ENCODE measurements at places on chromosomes 6 and 20.

DNA sequence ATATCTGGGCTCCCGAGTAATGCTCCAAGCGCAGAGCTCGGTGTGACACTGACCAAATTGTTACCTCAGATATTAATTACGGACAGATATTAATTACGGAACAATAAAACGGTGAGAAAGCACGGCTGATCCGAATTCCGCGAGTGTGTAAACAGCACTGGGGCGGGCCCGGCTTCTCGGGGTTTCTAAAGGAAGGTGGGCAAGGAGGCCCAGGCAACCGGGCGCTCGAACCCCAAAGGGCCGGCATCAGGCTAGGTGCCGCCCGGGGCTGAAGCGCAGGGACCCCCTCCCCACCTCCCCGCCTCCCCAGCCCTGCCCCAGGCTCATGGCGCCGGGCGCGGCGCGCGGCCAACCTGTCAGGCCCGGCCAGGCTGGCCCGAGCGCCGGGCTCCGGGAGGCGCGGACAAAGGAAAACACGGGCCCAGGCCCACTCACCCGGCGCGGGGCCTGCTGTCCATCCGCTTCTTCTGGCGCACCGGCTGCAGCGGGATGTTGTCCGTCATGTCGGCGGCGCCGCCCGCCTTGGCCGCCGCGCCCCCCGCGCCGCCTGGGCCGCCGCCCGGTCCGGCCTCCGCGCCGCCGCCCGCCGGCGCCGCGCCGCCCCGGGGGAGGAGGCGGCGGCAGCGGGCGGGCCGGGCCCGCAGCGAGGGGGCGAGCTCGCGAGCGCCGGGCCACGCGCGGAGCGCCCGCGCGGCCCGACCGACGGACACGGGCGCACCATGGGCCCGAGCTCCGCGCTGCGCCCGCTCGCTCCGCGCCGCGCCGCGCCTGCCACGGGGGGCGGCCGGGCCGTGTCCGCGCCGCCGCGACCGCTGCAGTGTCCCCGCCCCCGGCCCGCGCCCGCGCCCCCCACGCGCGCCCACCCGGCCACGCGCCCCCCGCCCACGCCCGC, at the start of gene ATP9A:
TSS of gene ATP9A (minus strand) at position 524 of the 892 bp plus-strand sequence. CDS start at position 503, 21 bp downstream.
- DNase-seq, result no peak

DNA sequence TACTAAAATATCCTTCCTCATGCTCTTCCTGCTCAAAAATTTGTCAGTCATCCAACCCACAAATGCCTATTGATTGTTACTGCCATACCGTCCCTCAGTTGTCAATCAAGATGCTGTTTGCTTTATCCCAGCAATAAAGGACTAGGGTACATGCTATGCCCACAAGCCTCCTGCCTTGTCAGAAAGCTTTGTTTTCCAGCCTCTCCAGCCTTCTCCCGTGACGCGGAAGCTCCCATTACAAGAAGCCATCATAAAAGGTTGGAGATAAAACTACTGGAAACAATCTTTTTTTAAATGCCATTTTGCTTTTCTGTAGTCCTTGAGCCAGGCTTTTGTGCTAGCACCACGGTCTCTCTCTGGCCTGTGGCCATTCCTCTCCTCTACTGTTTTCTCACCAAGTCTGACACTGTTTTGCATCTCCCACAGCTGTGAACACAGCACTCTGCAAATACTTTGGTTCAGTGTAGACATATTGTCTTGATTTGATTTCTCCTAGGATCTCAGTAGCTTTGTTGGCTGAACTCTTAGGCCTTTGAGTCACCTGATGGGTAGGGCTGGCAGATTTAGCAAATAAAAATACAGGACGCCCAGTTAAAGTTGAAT, 495.7 kb upstream of the JARID2 start:
- DNase-seq, result no peak

GRCh38 chr20:11159728-11160127, 485.9 kb upstream of the JAG1 start:
- DNase-seq, result peak; percentile 78

GRCh38 chr6:121944354-121944753, 455.1 kb upstream of the HSF2 start:
- DNase-seq, result no peak

- no peak for DNase-seq
These were observed 68.5 kb upstream of the ZNF184 start for GRCh38 chr6:27541212-27541932.

DNA sequence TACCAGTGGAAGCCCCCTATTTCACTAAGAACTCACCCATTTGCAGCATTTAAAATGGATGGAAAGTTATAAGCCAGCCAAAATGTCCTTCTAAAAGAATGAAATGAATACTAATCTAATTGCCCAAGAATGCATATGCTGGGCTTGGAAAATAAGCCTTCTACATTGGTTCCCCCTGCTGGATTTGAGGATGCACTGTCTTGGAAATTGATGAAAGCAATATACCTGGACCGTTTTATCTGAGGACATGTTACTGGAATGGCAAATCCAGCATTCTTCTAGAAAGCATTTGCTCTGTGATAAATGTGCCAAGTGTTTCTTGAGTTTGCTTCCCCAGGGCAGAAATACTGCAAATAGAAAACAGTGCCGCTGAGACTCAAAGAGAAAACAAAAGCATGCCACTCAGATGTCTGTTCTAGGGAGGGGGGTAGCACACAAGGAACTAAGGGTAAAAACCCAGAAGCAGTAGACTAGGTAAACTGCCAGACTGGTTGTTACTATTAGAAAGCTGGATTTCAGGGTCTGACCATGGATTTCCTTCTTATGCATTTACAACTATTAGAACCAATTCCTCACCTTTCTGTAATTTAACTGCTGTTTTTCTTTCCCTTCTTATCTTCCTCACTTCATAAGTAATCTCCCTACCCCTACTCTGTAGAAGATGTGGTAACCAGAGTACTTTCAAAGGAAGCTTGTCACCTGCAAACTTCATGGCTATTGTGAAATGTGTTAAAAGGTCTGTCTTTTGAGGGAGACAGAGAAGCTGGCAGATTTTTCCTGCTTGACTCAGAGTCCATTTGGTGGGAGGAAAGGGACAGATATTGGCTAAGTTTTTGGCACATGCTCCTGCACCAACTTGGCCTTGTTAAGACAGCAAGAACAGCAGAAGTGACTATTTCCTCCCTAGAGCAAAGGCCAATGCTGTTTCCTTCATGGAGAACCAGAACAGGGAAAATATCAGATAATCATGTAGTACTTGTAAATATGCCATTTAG, 642.6 kb downstream of the KIF16B start:
- no peak for DNase-seq

GRCh38 chr20:11452326-11452725, 465.4 kb upstream of the BTBD3 start:
- no peak for DNase-seq

DNA sequence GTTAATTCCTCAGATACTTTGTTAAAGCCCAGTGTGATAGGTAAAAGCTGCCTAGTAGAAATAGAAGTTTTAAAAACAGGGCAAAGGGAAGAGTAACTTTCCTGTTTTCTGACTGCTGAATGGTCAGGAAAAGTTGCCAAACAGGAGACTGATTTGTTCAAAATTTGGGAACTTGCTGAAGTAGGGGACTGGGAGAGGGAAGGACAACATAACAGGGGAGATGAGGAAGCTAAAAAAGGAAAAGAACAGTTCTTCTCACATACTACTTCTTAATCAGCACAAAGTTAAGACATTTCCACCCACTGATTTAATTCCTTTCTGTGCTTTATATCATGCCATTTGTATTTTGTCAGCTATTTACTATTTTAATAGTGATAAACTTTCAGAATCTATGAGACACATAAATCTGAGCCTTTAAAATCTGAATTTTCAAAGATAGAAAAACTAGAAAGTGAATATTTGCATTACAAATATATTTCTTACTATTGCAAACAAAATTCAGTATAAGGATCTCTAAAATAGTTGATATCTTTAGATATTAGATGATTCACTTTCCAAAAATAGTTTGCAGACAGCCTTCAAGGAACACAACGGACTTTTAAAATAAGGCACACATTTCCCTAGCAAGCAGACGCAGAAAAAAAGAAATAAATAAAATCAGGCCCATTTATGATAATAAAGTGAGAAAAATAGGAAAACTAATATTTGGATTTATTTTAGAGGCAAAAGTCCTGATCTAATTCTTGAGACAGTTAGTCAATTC, 36.9 kb upstream of the SLC16A10 start:
- no peak for DNase-seq

GRCh38 chr20:21498635-21499034, 15.2 kb downstream of the NKX2-2 start:
- no peak for DNase-seq

GRCh38 chr6:123945386-123945785, 141.7 kb downstream of the NKAIN2 start:
- no peak for DNase-seq

GRCh38 chr6:118580585-118581419, 32.7 kb downstream of the PLN start:
- peak; percentile 33 for DNase-seq

DNA sequence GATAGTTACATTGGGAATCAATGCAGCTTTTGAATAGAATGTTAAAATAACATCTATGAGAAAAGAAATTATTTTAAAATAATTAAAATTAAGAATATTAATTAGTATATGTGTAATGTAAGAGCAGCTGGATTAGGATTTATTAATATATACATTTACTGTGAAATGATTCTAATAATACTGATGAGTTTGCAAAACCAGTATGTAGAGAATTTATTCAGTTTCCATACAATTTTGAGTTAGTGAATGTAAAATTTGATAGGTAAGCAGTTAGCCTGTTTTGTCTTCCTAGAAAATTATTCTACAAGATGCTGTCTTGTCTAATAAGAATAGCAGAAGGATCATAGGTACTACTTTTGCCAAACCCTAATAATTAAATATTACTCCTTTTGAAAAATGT, 70.6 kb downstream of the STXBP5 start:
- no peak for DNase-seq

GRCh38 chr6:3724451-3725144, 26.9 kb downstream of the PXDC1 start:
- DNase-seq, result no peak

GRCh38 chr20:13839421-13840092, 54.7 kb downstream of the NDUFAF5 start:
- peak; percentile 68 for DNase-seq
